ENCODE measurements at places on chromosomes 5 and 9.

DNA sequence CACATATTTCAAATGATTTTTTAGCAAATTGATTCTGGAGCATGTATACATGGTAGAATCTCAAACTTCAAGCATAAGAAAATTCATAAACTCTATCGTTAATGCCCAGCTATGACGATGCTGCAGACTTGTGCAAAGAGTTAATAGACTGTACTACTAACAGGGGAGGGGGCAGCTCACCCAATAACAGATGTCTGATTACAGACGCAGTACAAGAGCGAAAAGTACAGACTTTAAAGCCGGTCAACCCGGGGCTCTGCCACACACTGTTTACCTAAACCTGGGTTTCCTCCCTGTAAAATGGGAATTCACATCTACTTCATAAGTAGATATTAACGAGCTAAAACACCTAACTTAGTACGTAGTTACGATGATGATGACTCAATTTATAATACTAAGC, 651 bp downstream of the TRIM23 start:
- no peak for DNase-seq

DNA sequence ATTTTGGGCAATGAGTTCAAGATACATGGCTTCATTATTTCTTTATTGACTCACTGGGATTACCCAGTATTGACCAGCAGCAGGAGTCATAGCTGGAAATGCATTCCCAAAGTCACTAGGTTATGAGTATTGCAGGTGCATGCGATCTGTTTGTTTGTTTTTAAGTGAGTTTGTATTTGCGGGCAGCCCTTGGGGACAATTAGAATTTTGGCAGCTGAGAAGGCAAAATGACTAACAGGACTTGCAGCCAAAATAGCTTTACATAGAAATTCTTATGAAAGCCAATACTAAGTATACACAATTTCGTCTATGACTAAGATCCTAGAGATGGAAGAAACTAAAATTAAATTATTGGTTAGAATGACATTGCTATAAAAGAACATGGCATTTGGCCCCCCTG, 18.1 kb upstream of the RGMB start:
- no peak for DNase-seq

DNA sequence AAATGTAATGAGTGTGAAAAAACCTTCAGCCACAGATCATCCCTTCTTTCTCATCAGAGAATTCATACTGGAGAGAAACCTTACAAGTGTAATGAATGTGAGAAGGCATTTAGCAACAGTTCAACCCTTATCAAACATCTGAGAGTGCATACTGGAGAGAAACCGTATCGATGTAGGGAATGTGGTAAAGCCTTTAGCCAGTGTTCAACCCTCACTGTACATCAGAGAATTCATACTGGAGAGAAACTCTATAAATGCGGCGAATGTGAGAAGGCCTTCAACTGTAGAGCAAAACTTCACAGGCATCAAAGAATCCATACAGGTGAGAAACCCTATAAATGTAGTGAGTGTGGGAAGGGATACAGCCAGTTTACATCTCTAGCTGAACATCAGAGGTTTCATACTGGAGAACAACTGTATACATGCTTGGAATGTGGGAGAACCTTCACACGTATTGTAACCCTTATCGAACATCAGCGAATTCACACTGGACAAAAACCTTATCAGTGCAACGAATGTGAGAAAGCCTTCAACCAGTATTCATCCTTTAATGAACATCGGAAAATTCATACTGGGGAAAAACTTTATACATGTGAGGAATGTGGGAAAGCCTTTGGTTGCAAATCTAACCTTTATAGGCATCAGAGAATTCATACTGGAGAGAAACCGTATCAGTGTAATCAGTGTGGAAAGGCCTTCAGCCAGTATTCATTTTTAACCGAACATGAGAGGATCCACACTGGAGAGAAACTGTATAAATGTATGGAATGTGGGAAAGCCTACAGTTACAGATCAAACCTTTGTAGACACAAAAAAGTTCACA, 19.2 kb downstream of the ZNF354C start:
- no peak for DNase-seq

GRCh38 chr9:87212605-87213021, 265.3 kb upstream of the GAS1 start:
- DNase-seq, result no peak

GRCh38 chr9:70678153-70678552, 263.7 kb upstream of the KLF9 start:
- DNase-seq, result no peak

DNA sequence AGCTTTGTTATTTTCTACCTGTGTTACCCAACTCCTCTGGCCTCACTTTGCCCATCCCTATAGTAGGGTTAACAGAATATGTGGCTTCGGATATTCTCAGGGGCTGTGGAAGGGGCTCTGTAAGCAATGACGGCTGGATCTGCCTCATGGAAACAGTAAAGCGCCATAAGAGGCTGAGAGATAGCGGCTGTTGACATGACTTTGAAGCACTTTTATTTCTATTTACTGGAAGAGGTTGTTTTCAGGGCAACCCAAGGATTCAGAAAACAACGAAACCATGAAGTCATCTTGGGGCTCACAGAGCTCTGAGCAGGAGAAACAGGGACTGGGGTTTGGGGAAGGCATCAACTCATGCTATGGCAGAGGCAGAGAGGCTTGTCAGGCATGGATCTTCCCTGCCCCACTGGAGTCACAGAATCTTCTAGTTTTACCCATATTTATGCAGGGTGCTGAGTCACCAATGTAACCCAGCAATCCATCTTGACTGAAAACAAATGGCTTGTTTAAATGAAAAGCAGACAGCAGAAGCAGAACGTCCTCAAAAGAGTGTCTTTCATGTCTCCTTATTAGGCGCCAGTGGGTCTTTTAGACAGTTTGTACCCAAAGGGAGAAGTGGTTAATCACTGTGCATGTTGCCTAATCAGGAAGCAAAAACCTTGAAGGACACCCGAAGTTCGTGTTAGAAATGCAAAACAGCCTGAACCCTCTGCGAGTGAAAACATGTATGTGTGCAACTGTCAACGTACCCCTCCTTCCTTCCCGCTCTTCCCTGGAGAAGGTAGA, 113.0 kb downstream of the COL23A1 start:
- no peak for DNase-seq

- DNase-seq, result no peak
These were observed at the start of gene ACSL6 for GRCh38 chr5:132011622-132012343. Gene ACSL6 (minus strand): TSS chr5:132011658. CDS start chr5:132011553, 105 bp downstream.

- peak; percentile 58 for DNase-seq
These were observed 111.6 kb downstream of the GALNT10 start for GRCh38 chr5:154302161-154302560.

- no peak for DNase-seq
These were observed 731.8 kb downstream of the SEMA5A start for GRCh38 chr5:8814105-8814504.

GRCh38 chr9:20197976-20198685, 409.3 kb upstream of the SLC24A2 start:
- no peak for DNase-seq

GRCh38 chr5:57692582-57693487, 210.2 kb upstream of the ACTBL2 start:
- DNase-seq, result no peak

DNA sequence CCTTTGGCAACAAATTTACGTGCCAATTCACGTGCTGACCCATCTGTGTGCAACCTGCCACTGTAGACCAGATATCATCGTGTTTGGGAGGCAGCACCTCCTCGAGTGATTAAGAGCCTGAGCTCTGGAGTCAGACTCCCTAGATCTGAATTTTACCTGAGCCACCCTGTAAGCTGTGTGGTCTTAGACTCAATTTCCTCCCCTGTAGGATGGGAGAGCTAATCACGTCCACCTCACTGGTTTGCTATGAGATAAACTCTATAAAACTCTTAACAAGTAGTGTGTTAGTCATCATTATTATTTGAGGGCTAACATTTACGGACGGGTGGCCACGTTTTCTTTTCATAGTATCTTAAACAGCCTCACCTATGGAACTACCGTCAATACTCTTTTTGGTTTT, 220.0 kb upstream of the ADAMTSL1 start:
- DNase-seq, result no peak

- DNase-seq, result peak; percentile 11
These were observed 7.3 kb downstream of the SH3RF2 start for GRCh38 chr5:145943674-145944121.

DNA sequence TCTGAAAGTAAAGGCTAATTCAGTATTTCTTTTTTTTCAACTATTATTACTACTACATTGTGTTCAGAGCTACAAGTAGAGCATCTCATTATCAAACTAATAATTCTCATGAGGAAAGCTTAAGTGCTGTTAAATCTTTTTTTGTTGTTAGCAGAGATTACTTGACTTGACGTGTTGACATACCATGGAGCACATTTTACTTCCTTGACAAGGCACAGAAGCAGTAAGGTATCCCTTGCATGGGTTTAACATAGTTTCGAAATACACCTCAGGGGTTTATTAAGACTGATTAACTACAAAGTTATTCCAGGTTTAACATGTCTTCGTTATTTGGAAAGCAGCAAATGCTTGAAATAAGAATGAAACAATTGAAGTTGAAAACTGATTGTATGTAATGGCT, 7.0 kb downstream of the SPDL1 start:
- no peak for DNase-seq

DNA sequence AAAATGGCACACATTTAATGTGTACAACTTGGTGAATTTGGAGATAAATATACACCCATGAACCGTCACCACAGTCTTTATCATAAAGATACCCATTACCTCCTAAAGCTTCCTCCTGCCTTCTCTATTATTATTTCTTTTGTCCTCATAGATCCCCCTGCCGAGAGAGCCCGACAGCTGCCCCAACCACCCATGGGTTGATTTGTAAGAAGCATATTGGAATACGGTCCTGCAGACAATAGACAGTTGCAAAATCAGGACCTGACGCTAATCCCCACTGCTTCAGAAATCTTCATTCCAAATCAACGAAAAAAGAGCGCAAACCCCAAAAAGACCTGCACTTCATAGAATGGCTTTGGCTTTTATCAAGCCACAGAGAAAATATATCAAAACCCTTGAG, 697.5 kb downstream of the SEMA5A start:
- DNase-seq, result peak; percentile 45

- no peak for DNase-seq
These were observed 384.2 kb upstream of the ZNF462 start for GRCh38 chr9:106478727-106479126.

- DNase-seq, result no peak
These were observed 9.4 kb upstream of the CD74 start for GRCh38 chr5:150422075-150422474.

DNA sequence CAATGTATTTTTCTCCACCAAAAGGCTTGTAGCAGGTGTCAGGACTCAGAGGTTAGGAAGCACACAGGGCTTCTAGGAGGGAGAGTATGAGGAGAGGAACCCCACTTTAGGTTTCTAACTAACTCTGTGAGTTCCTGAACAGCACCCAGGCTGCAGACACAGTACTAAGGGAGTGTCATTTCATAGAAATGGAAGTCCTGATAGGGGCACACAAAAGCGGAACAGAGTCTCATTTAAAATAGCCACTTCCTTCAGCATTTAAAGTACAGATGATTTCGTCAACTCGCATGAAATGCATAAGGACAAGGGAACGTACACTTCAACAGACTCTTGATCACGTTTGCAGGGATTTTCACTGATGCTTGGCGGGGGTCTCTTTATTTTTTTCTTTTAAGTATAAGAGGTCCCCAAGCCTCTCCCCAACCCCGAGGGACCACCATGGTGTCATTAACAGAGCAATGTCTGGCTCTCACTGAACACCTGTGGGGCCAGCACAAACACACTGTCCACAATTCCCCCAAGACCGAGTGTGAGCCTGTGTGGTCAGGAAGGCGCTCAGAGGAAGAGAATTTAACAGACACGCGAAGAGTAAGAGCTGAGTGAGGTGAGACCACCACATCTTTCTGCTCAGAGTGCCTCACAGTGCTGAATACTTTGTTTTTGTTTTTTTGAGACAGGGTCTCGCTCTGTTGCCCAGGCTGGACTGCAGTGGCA, 82.3 kb downstream of the SECISBP2 start:
- DNase-seq, result no peak

DNA sequence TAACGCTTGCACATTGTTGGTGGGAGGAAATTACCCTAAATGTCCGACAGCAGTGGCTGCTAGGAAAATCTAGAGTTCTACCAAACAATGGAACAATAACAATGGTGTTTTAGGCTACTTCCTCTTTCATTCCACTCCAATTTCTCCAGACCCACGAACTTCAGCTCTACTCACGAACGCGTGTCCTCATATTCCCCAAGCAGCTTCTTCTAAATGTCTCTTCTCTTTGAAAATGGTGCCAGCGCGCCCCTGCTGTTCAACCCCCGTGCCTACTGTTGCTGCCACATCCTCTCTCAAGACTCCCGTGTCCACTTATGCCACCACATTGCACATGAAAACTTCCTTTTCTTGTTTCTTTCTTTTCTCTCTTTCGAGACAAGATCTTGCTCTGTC, 25.6 kb downstream of the OR2V2 start:
- DNase-seq, result no peak

- no peak for DNase-seq
These were observed 12.6 kb upstream of the PAX5 start for GRCh38 chr9:37046683-37047082.

DNA sequence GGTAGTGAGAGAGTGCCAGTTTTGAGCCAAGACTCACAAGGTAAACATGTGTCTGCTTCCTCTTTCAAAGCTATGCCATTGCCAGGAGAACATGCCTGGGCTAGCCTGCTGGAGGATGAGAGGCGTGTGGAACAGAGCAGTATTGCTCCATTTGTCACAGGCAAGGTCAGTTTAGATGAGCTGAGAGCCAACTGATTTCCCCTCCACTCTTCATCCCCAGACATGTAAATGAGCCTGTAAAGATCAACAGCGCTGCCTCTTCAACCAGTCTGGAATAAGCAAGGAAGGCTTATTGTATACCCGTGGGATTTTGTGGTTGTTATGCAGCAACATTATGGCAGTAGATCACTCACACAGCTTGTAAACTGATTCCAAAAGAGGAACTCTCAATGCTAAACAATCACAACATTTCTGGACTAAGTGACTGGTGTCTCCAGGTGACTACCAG, 8.2 kb upstream of the GDNF start:
- DNase-seq, result peak; percentile 37

GRCh38 chr9:118630931-118631595, 738.2 kb downstream of the BRINP1 start:
- DNase-seq, result no peak

DNA sequence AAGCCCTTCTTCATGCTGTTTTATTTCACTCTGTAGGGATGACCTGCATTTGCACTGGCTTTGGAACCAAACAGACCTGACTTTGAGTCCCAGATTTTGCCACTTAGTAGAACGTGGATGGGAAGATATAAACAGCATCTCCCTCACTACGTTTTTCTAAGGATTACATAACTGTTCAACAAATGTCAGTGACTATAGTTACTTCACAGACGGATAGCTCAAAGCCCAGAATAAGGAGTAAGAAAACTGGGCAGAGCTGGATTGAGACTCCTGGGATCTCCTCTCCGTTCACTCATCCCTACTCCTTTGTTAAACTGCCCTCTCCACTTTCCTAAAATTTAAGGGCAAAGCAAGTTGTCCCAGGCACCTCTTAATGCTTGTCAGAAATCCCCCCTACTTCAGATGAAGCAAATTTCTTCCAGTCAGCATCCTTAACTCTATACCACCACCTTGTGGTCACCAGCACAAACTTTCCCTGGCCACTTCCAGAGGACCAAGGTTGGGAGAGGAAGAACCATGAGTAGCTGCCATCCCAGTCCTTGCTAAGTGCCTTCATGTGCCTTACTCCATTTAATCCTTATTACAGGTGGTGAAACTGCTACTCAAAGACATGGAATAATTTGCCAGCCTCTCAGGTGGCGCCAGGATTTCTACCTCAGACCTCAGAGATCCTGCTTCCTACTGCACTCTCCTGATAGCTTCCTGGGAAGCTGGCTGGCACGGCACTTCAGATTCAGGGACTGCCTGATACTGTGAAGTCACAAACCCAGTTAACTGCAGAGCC, 38.4 kb downstream of the EGR1 start:
- peak; percentile 36 for DNase-seq
